ENCODE measurements at places on chromosomes 5 and 9.

GRCh38 chr9:127323393-127323792 is 58.8 kb downstream of the GARNL3 start:
- DNase-seq = no peak

GRCh38 chr5:172444626-172445365 is 9.5 kb downstream of the SH3PXD2B start:
- no peak for DNase-seq

DNA sequence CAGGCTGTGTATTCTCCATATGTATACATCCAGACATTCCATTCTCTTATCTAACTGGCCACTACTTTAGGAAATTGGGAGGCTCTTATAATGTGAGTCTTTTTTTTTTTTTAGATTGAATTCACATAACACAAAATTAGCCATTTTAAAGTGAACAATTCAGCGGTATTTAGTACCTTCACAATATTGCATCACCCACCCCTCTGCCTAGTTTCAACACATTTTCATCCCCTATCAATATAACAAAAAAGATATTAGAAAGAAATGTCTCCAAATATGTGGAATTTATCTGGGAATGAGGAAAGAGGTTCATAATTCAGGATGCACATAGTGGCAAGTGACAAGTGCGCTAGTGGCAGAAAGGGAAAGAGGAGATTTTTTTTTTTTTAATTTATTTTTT is 228.5 kb downstream of the ICE1 start:
- DNase-seq = no peak

- no peak for DNase-seq
Measured at GRCh38 chr9:136923881-136924280, 20.7 kb downstream of the FBXW5 start.

- no peak for DNase-seq
Measured at GRCh38 chr5:168852329-168852728, 273.2 kb upstream of the PANK3 start.

All from cerebellar nuclear complex (tissue), 1 donor.